ENCODE measurements at places on chromosomes 6 and 20.
A peak's percentile ranks its signal among the peaks of the same experiment; 100 is the strongest.

- no peak for DNase-seq
Observed at GRCh38 chr6:53070806-53071205, 5.6 kb downstream of the FBXO9 start.

- no peak for DNase-seq
Observed at GRCh38 chr6:98339506-98339905, 494.9 kb upstream of the POU3F2 start.

DNA sequence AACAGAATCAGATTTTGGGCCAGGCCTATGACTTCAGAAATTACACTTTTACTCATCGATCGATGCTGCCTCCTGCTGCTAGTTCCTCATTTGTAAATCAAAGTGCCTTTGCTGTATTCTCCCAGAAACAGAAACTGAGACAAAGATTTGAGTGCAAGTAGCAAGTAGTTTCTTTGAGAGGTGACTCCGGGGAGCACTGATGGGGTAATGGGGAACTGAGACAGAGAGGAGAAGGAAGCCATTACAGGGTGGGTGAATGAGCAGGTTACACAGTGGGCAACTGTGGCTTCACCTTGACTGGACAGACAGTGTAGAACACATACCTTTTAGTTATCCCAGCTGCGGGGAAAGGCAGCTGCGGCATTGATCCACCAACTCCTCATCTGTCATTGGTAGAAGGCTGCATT lies 9.7 kb upstream of the CD40 start:
- no peak for DNase-seq

- no peak for DNase-seq
Observed at GRCh38 chr6:132272776-132273175, 128.5 kb downstream of the MOXD1 start.

GRCh38 chr20:48717095-48717672 lies 110.6 kb downstream of the PREX1 start:
- no peak for DNase-seq

DNA sequence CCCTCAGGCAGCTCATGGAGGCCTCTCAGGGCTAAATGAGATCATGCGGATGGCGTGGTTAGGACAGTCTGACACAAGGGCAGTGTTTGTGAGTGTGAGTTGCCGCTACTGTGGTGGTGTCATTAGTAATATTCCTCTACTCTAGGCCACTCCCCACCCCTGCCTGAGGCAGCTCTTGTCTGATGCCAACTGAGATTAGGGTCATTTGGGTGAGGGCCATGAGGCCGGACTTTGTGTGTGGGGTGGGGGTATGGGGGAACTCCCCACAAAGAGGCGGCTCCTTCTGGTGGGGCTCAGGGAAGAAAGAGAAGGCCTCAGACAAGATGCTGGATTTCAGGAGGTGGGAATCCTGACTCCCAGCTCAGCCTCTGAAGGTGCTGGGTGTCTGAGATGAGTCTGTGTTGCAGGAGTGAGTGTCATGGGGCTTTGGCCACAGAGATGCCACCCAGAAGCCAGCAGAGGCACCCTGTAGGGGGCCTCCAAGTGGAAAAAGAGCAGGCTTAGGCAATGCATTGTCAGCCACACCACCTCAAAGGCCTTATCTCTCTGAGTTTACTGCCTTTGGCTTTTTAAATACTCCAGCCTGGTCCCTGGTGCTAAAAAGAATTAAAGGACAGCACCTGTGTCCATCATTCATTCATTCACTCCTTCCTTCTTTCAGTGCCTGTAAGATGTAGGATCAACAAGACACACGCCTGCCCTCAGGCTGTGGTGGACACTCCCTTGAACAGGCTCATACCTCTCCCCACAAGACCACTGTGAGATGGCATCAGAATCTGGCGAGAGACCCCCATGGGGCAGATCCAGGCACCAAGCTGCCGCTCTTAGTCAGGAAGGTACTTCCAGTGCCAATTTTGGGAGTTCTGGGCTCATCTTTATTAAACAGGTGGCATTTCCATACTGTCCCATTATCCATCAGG lies 175.2 kb downstream of the MRPL14 start:
- peak; percentile 25 for DNase-seq

DNA sequence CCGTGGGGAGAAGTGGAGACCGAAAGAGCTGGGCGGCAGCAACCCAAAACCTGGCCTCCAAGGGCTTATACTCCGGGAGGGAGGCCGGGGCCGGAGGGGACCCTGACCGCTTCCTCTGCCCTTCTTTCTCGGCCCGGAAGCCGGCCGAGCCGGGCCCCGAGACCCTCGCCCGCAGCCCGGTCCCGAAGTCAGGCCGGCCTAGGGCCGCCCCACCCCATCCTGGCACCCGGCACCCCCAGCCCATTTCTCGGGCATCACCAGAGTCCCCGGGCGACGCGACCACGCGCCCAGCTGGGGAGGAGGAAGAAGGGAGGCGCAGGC lies 572 bp upstream of the ZDHHC14 start:
- DNase-seq: peak; percentile 45

- DNase-seq: no peak
Observed at GRCh38 chr6:74115674-74116073, 419.7 kb downstream of the CD109 start.

DNA sequence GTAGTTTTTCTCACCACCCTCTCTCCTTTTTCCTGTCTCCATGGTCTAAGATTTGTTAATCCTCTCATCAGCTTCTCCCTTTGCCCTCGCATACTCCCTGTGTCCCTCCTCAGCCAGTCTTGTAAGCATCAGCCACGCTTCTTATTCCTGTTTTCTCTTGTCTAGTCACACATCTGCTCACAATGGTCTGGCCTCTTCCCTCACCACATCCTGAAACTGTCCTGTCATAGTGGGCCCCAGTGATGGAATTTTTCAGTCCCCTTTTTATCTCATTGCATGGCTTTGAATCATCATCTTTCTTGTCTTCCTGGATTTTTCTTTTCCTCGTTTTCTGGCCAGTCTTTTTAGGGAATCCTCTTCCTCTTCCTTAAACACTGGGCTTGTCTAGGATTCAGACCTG lies 57.2 kb downstream of the GFRA4 start:
- DNase-seq: no peak

DNA sequence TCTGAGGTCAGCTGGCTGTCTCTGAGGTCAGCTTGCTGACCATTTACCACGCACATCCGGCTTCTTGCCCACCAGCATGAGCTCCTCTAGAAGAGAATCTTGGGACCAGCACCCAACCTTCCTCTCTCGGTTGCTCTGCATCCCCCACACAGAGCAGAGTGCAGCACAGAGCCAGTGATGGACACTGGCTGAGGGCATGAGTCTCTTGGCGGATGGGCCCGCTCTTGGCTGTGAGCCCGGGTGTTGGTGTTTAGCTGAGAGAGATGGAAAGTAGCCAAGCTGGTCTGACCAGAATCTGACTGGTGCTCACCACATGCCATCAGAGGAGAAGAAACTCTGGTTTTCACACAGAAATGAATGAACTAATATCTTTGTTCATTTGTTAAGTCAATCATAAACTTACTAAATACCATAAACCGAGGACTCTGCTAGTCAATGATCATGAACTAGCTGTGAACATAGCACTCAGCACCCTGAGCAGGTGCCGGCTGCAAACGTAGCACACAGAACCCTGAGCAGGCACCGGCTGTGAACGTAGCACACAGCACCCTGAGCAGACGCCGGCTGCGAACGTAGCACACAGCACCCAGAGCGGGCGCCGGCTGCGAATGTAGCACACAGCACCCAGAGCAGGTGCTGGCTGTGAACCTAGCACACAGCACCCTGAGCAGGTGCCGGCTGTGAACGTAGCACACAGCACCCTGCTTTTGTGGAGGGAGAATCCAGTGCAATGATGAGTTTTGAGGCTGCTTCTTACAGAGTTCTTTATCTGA lies 10.4 kb upstream of the THBS2 start:
- DNase-seq: no peak

GRCh38 chr6:84731901-84732300 lies 32.5 kb downstream of the TBX18 start:
- no peak for DNase-seq

- no peak for DNase-seq
Observed at GRCh38 chr20:62505337-62506045, 29.7 kb upstream of the GATA5 start.

DNA sequence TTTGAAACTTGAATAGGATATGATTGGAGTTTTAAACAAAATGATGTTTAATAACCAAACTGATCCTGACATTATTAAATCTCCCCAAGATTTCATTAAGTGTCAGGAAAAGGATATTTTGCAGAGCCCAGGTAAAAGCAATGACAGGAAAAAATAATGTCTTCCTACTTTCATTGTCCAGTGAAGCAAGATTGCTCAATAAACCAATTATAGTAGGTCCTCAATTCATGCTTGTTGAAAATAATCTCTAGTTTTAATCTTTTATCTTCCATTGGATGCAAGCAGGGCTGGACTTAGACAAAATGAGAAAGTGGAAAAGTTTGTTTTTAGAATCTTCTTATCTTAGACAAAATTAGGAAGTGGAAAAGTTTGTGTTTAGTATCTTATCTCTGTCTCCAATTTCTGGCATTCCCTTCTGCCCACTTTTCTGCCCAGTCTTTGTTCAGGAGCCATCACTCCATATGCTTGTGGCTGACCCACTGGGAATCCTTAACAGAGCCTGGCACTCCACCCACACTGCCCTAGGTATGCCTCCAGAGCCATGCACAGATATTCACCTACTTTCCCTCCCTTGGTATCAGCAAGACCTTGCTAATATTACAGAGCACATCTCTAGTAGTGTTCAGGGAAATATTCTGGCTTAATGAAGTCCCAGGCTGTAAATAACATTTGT lies 57.0 kb upstream of the CARMIL1 start:
- DNase-seq: no peak

- DNase-seq: no peak
Observed at GRCh38 chr20:44552568-44552949, 29.8 kb upstream of the PKIG start.

GRCh38 chr6:80142586-80142985 lies 36.1 kb downstream of the BCKDHB start:
- no peak for DNase-seq

Data from H9 (cell line).